ENCODE measurements at places on chromosomes 4 and X.

DNA sequence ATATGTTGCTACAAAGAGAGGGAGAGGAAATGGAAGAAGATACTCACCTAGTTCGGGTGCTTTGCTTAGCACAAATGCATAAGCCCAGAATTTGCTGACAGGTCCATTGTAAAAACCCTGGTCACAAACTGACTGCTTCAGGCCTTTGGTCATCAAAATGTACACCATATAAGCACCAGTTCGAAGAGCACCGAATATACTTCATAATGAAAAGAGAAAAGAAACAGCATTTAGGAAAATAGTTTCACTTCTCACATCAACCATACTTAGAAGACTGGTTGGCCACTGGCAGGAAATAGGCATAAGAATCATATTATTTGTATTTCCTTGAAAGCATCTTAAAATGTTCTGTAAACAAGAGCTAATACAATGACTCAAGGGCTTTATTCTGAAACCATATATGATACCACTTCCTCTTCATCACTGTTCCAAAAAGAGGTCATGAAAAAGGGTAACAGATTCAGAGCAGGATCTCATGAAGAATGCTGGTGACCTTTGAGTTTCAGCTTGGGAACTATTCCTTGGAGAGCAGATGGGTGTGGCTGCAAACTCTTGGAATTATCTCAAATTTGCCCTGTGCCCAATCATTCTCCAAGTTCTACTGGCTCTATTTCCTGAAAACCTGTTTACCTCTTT, 138.7 kb downstream of the ELOVL6 start:
- DNase-seq: peak; percentile 80

DNA sequence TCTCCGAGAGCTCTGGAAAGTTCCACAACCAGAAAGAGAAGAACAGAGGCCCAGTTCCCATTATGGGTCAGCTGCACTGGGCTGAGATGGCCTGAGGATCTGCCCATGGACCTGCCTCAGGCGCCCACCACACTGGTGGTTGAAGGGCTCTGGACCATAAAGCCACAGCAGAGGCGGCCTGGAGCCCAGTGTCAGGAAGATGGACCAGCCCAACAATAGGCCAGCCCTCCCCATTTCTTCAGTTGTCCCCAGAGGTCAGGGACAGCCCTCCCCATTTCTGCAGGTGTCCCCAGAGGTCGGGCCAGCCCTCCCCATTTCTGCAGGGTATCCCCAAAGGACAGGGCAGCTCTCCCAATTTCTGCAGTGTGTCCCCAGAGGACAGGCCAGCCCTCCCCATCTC, 37.2 kb upstream of the C4orf50 start:
- DNase-seq: no peak

- no peak for DNase-seq
Measured at GRCh38 chr4:185088899-185089298, 54.2 kb upstream of the SLC25A4 start.

- DNase-seq: no peak
Measured at GRCh38 chr4:22019676-22020075, 71.1 kb upstream of the KCNIP4 start.

- DNase-seq: no peak
Measured at GRCh38 chr4:8840006-8840793, 31.4 kb downstream of the HMX1 start.
